HT-29 (cell line): ENCODE measurements at places on chromosomes 11 and 22.

- no peak for DNase-seq
Measured at GRCh38 chr22:47382164-47382890, 619.9 kb downstream of the TBC1D22A start.

GRCh38 chr11:28269586-28269985 lies 161.4 kb downstream of the METTL15 start:
- no peak for DNase-seq

DNA sequence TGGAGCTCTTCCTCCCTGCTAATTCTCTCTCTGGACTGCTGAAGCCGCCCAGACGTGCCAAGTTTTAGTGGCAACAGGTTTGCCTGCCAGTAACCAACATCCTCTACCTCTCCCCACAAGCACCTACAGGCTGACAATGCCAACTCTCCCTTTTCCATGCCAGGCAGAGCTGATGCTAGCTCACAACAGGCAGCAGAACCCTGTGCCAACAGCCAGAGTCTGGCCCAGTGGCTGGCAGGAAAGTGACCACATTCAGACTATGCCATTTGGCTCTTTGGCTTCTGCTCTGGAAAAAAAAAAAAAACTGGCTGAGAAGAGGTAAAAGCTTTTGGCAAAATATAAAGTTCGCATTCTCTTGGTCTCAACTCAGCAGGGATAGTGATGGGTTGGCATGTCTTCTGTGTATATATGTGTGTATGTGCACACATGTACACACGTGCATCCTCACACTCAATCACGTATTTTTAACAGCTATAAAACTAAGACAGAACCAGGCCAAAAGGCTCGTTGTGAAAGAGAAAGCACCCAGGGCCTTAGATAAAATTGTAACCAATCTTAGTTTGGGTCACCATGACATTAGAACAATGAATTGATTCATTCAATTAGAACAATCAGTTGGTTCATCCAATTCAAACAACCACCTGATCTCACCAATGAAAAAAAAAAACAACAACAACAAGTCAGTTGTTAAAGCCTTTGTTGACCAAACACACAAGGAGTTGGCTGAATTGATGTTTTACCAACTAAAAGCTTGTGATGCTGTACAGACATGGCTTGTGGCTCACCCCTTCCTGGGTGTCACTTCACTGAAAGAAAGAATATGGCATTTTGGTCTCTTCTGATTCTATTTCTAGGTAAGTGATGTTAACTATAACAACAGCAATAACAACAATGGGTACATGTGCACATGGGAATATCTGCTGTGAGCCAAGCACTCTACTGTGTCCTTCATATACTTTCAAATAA lies 48.6 kb downstream of the TRIM29 start:
- DNase-seq: no peak

- peak; percentile 38 for DNase-seq
Measured at GRCh38 chr11:69598147-69598546, 42.8 kb upstream of the CCND1 start.

DNA sequence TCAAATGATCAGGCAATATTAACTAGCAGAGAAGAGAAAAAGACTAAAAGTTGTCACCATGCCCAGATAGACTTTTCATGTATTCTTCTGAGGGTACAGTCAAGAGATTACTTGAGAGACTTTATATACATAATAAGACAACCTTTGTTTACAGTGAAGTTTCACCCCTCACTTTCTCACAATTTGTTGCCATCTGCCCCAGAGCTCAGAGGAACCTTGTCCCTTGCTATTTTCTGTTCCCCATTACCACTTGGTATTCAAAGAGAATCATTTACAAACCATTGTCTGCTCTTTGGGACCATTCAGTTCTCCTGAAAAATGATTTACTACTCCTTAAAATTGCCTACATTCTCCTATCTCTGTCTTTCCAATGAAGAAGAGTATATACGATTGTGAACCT lies 544.6 kb downstream of the CNTN5 start:
- DNase-seq: no peak

DNA sequence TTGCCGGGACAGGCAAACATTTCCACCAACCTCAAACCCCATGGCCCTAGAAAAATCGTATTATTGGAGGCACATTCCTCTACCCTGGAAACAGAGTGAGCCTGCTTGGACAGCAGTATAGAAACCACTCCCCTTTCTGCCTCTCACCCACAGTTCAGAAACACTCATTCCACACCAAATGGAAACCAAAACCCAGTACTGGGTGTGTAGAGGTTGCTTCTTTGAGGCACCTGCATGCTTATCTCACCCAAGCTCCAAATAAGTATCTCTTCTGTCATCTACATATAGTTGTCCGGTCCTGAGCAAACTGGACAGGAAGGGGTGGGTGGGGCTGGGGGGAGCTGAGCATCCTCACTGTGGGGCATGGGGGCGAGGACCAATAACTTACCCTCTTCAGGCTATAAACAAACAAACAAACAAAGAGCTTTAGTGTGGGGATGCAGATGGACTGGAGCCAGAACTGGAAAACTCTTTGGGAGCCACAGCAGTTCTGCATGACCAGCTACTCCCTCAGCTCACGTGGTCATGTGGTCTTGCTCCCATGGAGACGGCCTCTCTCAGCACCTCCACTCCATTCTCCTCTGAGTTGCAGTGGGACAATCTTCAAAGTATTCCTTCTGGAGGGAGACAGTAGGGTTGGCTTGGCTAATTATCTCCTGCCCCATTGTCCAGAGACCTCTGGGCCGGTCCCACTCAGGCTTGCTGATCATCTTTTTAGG lies 1.0 kb upstream of the PLAAT2 start:
- peak; percentile 67 for DNase-seq

GRCh38 chr22:40196628-40197360 lies 19.1 kb downstream of the TNRC6B start:
- no peak for DNase-seq

- no peak for DNase-seq
Measured at GRCh38 chr22:46946383-46946962, 184.0 kb downstream of the TBC1D22A start.

DNA sequence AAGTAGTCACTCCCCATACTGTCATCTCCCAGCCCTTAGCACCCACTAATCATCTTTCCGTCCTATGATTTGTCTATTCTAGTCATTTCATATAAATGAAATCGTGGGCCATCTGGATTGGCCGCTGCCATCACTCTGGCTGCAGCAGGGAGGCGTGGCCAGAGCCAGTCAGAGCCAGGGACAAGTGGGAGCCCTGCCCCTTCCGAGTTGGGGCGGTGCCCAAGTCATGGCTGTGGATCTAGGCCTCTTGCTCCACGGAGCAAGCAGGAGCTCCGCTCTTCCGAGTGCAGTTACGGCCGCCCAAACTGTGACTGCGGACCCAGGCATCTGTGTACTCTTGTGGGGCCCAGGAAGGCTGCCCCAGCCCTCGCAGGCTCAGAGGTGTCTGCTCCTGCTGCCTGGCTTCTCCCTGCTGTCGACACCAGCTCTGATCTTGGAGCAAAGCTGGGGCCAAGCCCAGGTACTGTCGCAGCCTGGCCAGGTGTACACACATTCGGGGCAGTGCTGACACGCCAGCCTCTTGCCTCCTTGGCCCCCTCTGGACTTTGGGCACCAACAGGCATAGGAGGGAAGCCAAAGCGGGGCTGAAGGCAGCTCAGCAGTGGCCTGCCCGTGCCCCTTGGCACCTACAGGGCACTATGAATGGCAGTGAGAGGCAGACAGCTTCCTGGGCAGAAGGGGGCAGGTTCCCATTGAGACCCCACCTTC lies 8.4 kb downstream of the MRPL48 start:
- DNase-seq: no peak

GRCh38 chr11:118596224-118597146 lies 10.9 kb upstream of the PHLDB1 start:
- no peak for DNase-seq

DNA sequence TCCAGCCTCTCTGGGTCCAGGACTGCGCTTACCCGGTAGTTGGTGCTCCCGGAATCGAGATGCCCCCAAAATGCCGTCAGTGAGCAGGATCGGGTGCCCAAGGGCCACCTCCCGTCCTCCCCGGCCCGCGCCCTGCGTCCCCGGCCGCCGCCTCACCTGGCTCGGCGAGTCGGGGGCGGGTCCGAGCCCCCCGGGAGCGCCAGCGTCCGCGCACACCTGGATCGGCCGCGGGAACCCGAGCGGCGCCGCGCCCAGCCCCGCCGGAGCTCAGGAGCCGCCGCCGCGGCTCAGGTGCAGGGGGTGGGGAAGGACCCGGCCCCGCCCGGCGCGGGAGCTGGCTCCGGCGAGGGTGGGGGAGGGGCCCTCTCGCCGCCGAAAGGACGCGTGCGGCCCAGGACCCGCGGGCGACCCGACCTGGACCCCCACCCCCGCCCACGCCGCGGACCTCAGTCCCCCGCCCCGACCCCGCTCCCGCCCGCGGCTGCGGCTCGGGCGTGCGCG lies at the start of gene SHANK2:
Gene SHANK2 (minus strand): TSS at position 309 of the 501 bp plus-strand sequence. CDS start 105,251 bp downstream, outside the sequence.
- DNase-seq: peak; percentile 8

GRCh38 chr22:49215840-49216239 lies 611.8 kb downstream of the BRD1 start:
- no peak for DNase-seq

DNA sequence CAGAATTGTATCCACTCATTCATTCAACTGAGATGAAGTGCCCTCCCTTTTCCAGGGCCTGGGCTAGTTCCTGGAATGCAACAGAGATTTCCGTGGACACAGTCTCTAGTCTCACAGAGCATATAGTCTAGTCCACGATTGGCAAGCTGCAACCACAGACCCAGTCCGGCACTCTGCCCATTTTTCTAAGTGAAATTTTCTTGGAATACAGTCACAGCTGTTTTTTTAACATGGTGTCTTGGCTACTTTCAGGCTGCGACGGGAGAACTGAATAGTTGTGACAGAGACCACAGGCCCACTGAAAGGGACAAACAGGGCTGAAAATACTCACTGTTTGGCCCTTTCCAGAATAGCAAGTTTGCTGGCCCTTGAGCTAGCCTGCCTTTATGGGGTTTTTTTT lies 29.2 kb downstream of the ALG12 start:
- no peak for DNase-seq

DNA sequence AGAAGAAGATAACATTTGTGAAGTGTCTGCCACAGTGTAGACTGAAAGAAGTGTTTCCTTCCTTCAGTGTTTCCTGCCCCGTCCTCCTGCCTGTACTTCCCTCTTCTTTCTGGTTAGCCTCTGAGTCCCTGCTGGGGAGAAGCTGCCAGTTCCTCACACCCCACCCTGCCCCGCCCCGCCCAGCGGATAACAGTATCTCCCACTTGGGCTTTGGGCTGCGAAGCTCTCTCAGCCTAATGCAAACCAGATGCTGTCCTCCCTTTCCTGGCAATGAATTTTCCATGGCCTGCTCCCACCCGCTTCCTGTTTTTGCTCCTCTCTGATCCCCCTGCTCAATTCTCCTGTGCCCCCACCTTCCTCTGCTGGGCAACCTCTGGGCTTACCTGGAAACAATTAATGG lies 5.2 kb upstream of the RAB3IL1 start:
- DNase-seq: no peak

DNA sequence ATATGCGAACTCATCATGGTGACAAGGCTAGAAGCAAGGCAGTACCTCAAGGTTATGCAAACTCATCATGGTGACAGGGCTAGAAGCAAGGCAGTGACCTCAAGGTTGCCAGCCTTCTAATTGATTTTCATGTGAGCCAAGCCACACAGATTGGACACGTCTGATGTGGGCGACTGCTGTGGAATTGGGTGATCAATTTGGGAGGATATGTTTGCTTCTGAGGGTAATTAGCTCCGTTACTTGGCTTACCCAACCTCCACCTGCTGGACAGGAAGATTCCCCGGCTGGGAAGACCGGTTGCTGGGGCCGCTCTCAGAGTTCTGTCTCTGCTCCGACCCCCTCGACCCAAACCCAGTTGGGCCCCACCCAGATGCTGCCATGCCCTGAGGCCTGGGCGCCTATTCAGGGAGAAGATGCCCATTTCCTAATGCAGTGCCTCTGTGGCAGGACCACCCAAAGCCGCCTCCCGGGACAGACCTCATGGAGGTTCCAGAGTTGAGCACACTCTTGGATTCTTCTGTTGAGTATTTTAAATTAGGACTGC lies 69.9 kb upstream of the SHANK2 start:
- no peak for DNase-seq

GRCh38 chr22:46064228-46064965 lies 85.9 kb upstream of the PPARA start:
- peak; percentile 66 for DNase-seq

GRCh38 chr11:107847184-107847583 lies 11.4 kb downstream of the SLC35F2 start:
- DNase-seq: no peak

DNA sequence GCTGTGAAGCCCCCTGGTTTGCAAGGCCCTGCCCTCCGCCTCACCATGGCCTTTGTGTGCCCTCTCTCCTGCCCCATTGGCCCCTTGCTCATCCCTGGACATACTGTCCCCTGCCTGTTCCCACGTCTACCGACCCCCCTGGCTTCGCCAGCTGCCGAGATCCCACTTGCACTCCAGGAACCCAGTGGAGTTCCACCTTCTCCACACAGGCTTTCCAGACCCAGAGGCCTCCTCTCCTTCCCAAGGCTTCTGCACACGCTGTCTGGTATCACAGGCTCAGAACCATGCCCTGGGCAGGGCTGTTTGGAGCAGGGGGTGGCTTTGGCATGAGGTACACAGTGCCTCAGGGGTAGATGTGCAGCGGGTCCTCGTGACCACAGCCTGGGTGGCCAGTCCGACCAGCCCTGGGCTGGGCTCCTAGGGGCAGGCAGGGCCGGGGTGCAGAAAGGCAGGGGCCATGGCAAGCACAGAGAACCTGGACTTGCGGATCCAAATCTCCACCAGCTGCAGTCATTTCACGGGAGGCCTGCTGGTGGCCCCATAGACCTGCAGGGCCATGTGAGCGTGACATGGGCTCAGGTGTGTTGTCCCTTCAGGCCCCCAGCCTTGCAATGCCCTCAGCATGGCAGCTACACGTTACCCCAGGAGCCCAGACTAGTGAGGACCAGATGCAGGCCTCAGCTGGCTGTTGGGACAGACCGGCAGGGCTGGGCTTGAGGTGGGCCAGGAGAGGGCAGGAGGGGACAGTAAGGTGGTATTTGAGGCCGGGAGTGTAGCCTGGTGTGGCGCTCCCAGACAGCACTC lies 9.5 kb downstream of the GRK2 start:
- no peak for DNase-seq

DNA sequence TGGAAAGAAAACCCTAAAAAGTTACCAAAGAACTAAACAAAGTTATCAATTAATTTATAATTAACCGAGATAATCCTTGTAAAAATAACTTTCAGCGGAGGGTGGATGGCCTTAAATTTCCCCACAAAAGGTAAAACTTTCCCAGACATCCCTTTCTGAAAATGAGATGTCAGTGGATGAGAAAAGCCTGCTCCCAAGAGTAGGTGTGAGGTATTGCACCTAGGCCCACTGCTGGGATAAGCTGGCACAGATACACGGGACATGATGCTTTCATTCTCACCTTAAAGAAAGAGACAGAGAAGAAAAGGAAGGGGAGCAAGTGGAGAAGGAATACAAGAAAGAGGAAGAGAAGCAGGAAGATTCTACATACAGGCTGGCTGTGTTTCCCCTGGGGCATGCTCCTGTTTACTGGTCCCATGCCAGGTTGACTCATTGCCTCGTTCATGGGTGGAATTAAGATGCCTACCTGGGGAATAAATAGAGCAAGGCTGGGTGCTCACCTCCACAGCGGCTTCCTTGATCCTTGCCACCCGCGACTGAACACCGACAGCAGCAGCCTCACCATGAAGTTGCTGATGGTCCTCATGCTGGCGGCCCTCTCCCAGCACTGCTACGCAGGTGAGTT lies at the start of gene SCGB2A2:
Gene SCGB2A2 (plus strand): TSS at position 505 of the 625 bp plus-strand sequence. CDS start 59 bp downstream, at position 564.
- peak; percentile 19 for DNase-seq

GRCh38 chr22:25884121-25884520 lies 142.1 kb downstream of the MYO18B start:
- DNase-seq: no peak
